ENCODE measurements at places on chromosomes 4 and X.

- DNase-seq: no peak
Measured at GRCh38 chr4:108036213-108036612, 46.5 kb downstream of the HADH start.

- no peak for DNase-seq
Measured at GRCh38 chrX:138929926-138930582, 218.5 kb upstream of the FGF13 start.

DNA sequence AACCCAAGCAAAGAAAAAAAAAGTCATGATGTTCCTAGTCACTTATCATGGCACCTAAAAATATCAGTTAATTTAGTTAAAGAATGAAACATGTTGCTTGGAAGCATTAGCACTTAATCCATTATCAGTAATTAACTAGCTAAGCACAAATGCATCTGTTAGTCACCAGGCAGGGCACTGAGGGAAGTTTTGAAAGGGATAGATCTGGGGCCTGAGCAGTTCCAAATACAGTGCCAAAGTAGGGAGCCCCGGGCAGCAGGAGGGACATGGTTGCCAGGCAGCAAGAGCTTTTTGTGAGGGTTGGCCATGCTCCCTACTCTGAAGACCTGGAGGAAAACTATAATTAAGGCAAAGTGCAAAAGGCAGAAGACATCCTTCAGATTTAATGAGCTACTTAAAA is 62.0 kb downstream of the PHKA1 start:
- DNase-seq: no peak

DNA sequence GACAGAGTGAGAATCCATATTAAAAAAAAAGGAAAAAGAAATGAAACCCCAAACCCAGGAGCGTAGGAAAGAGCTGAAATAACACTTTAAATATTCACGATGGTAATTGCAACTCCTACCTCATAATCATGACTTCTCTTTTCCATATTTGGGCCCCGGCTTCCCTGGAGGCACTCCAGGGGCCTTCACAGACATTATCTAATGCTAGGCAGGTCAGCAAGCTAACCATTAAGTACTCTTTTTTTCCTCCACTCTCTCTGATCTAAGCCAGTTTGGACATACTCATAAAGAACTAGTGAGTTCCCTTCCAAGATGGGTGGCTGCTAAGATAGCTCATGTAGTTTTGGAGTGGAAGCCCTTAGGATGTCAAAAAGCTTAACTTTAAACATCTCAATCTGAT is 83.2 kb downstream of the SH3KBP1 start:
- DNase-seq: no peak

DNA sequence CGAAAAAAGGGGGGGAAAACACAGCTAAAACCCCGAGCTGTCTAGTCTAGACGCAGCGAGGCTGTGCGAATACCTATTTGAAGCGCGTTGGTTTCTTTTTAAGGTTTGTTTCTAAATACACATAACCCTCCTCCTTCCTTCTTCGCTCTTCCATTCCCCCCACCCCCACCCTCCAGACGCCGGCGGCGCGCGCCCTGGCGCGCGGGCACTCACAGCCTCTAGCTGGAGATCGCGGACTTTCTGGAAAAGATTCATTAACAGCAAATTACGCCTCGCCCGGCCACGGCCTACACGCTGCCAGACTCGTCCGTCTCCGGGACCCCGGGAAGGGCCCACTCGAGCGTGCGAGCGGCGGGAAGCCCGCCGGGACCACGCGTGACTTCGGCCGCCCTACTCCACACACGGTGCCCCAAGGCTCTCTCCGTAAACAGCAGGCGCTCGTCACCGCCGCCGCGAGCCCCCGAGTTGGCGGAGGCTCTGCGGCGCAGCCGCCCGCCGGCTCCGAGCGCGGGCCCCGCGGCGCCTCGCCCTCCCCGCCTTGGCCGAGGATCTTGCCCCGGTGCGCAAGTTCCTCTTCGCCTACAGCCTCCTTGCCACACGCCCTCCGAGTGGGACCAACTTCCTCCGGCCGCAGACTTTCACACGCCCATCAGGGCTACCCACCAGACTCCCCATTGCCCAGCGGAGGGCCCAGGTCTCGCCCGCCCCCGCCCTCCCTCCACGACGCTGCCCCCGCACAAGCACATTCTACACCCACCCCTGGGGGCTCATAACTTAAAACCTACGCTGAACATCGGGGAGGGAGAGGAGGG is 2.0 kb downstream of the BCOR start:
- no peak for DNase-seq

- DNase-seq: no peak
Measured at GRCh38 chr4:76998251-76998901, 48.8 kb downstream of the SEPTIN11 start.

DNA sequence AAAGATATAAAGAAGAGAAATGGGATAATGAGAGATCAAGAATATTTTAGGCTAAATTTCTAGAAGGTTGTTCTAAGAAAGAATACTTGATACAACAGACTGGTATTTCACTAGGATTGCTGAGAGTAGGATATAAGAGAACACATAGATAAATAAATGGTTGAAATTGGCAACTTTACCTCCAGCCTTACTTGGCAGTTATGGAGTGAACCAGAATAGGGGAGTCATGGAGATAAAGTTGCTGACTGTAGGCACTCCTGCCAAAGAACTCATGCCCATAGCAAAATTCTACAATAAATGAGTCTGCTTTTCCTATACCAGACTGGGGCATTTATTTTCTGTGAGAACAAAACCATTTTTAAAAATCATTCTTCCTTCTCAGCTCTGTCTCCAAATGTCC is 26.4 kb upstream of the MMRN1 start:
- no peak for DNase-seq

DNA sequence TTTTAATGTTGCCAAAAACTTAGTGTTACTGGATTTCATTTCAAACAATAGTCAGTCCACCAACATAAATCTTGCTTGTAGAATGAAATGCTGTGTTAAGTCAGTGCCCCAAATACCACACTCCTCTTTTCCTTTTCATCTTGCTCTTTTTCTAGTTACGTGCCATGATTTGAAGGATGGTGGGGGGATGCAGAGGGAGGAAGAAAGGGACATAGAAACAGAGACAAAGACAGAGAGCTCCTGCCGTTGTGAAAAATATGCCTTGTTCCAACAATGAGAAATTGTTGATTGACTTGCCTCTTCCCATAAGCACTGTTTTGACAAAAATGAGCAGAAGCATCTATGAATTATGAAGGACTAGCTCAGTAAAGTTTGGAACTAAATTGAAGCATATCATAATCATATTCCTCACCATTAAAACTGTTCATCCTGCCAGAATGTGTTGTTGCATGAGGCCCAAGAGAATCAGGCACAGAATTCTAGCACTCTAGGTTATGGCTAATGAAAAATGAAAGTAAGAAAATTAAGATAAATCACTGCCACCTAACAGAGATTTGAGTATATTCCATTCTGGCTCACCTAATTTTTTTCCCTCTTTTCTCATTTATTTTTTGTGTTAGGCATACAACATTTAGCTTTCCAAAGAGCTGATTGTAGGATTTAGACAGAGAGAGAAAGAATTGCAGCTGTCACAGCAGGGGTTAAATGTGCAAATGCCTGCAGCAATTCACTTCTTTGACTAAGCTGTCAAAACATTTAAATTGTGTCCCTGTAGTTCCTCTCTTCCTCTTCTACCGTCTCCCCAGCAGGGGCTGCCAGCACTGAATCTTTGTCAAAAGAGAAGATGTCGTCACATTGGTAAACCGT is 111.6 kb upstream of the PTPN13 start:
- DNase-seq: no peak

GRCh38 chr4:4575284-4576211 is 33.7 kb upstream of the STX18 start:
- DNase-seq: no peak
